Activated CD8-positive, alpha-beta T cell treated with anti-CD3 and anti-CD28 coated beads for 36 hours (primary cell): ENCODE measurements at places on chromosomes 1 and 21. TPM values are rescaled to one million over a fixed set of nuclear protein-coding genes. Genes with fewer than 3 reads are reported as not detected.
A peak's percentile ranks its signal among the peaks of the same experiment; 100 is the strongest.

- H3K4me1 ChIP-seq = peaks cover 4% of the 10 kb centered on the region
- H3K4me3 ChIP-seq = no peak overlapping the region
- no peak overlapping the region for H3K27ac ChIP-seq
- H3K36me3 ChIP-seq = no peaks in the 10 kb centered on the region
- no peak for DNase-seq
Observed at GRCh38 chr1:62726011-62726442, 37.8 kb upstream of the DOCK7 start.

DNA sequence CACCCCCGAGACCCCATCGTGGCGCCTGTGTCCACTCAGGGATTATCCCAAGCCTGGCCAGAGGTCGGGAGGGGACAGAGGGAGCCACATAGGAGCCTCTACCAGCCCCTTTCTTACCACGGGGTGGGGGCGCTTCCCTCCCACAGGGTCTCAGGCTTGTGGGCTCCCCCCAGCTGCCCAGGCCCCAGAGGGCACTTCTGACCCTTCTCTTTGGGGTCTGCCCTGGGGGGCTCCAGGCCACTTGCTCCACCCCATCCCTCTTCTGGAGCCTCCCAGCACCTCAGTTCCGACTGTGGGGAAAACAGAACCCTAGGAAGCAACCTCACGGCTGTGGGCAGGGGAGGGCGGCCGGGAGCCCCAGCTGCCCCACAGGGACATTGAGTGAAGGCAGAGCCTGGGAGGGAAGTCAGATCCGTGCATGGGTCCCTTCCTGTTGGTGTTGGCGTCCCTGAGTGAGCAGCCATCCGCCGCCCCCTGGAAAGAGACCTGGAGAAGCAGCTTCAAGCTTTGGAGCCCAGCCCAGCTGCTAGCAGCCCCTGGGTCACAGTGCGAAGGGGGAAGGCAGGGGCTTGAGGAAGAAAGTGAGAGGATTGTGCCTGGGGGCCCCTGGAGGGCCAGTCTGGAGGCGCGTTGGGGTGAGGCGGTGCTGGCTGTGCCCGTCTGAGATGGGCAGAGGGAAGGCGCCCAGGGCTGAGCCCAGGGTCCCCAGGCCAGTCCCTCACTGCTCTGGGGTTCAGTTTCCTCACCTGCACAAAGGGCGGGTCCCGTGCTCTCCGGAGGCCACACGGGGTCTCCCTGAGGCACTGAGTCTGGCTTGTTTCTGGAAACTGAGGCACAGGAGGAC is 22.1 kb downstream of the RRP1 start:
- no peaks in the 10 kb centered on the region for H3K27me3 ChIP-seq
- no peak overlapping the region for H3K4me3 ChIP-seq
- H3K36me3 ChIP-seq = no peaks in the 10 kb centered on the region
- DNase-seq = no peak

DNA sequence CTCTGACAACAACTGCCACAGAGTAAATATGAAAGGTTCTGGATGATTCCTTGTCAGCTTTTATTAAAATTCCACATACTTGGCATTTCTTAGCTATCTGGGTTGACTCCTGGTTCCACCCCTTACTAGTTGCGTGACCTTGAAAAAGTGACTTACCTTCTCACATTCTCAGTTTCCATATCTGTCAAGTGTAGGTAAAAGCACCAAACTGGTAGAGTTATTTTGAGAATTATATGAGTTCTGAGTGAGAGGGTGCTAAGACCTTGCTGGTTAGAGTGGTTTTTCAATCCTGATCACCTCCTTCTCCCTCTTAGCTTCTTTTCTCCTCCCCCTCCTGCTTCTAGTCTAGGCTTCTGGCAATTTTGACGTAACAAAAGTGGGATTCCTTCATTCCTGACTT is 83.4 kb upstream of the ABCD3 start:
- no peak overlapping the region for H3K27ac ChIP-seq
- peaks cover 8% of the 10 kb centered on the region for H3K27me3 ChIP-seq
- no peak overlapping the region for H3K4me3 ChIP-seq
- no peaks in the 10 kb centered on the region for H3K36me3 ChIP-seq
- no peak for DNase-seq

DNA sequence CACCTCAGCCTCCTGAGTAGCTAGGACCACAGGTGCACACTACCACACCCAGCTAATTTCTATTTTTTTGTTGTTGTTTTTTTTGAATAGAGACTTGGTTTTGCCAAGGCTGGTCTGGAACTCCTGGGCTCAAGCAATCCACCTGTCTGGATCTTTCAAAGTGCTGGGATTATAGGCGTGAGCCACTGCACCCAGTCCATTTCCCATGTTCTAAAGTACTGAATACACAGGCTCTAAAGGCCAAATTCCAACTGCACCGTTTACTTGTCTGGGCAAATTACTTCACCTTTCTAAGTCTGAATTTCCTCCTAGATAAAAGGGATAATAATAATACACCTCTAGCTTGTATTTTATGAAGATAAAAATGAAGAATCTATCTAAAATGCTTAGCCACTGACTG is 39.6 kb downstream of the FRRS1 start:
- no peaks in the 10 kb centered on the region for H3K27me3 ChIP-seq
- no peaks in the 10 kb centered on the region for H3K36me3 ChIP-seq
- DNase-seq = no peak
- H3K27ac ChIP-seq = no peak overlapping the region

GRCh38 chr1:96416701-96417444 is 304.7 kb upstream of the PTBP2 start:
- no peaks in the 10 kb centered on the region for H3K36me3 ChIP-seq
- no peak overlapping the region for H3K27ac ChIP-seq
- no peaks in the 10 kb centered on the region for H3K4me1 ChIP-seq
- H3K4me3 ChIP-seq = no peak overlapping the region
- DNase-seq = no peak
- H3K27me3 ChIP-seq = no peaks in the 10 kb centered on the region

DNA sequence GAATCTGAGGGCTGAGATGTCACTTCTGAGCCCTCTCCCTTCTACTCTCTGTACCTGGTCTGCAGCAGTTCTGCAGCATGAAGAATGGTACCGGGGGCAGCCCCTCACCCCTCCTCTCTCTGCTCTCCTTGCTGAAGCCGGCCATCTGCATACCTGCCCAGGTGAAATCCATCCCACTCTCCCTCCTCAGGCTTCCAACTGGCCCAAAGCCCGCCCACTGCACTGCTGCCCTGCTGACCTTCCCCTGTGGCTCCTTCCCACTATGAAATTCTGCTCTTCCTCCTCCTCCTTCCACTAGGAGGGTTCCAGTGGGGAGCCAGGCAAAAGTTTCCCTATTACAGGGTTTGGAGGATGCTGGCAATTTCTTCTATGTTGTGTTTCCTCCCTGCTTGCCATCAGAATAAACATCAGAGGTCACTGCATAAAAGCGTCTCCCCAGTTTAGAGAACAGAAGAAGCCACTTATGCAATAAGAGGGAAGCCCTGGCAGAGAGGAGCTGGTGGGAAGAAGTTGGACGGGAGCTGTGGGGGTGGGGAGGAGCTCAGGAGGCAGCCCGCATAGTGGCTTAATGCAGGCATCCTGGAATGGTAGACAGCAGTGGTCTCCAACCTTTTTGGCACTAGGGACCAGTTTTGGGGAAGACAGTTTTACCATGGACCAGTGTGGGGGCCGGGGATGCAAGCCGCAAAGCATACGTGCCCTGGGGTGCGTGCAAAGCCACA is 30.3 kb downstream of the TMCO4 start:
- H3K4me3 ChIP-seq = no peak overlapping the region
- no peak overlapping the region for H3K27ac ChIP-seq
- H3K36me3 ChIP-seq = peaks cover 4% of the 10 kb centered on the region
- H3K27me3 ChIP-seq = no peaks in the 10 kb centered on the region

DNA sequence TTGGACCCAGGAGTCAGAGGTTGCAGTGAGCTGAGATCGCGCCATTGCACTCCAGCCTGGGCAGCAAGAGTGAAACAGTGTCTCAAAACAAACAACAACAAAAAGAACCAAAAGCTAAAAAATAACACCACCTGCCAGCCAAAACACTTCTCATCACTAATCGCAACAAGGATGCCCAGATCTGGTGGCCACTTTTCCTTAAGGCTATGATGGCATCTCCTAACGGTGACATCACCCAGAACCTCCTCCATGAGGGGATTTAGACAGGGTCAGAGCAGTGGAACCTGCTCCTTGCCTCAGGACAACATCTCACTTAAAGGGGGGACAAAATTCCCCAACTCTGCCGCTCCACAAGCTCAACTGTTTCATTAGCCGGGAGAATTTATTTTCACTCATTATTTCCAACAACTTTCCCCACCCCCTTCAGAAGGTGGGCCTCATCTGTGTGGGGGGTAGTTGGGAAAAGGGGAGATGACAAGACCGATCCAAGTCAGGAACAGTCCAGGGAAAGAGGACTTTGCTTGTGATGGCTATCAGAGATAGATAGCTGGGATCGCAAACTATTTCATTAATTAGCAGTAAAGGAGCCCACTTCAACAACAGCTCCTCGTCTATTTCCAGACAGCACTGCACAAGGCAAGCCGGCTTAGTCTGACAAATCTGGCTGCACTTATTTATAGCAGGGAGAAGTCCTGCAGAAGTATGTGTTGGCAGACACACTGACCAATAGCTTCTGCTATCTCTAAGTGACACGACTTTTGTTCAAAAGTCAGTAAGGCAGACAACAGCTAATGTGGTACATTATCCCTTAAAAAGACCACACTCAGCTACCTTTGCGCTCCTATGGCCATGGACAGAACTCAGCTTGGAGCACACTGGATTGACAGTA is 2.6 kb downstream of the PABPC4 start:
- H3K4me1 ChIP-seq = peaks cover 42% of the 10 kb centered on the region
- H3K36me3 ChIP-seq = peaks cover 63% of the 10 kb centered on the region
- no peaks in the 10 kb centered on the region for H3K27me3 ChIP-seq

DNA sequence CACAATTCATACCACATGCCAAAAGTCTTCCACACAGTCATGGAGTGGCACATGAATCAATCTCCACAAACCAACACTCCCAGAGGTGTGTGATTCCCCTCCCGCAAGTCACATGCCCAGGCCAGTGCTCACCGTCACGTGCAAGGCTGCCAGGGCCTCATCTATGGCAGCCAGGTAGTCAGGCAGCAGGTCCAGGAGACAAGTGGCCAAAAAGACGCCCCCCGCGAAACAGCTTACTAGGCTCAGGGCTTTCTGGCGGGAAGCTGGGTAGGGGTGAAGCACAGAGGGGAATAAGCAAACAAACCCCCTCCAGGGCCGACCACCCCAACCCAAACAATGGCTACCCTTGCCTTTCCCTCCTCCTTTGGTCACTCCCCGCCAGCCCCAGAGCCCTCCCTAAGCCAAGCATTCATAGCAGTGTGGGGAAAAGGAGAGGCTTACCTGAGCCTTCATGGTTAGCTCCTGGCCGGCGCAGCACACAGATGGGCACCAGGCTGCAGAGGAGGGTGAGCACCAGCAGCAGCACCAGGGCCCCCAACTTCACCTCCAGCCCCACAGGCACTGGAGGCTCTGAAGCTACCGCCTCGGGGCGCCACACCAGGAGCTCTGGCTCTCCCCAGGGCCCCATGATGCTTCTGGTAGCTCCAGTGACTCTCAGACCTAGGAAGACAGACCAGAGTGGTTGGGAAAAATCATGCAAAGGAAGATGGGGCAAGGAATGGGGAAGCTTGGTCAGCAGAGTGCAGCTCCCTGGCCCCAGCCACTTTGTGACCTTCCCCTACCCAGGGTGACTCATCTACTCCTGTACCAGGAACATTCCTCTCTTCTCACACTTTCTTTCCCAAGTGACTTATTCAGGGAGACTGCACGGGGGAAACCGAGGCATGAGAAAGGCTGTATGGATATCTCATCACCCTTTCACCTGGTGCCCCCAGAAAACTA is 978 bp downstream of the SLC39A1 start:
- H3K27ac ChIP-seq = peak overlapping the region; percentile 92
- H3K36me3 ChIP-seq = peaks cover 22% of the 10 kb centered on the region
- peak overlapping the region; percentile 78 for H3K4me3 ChIP-seq
- no peak for DNase-seq
- peaks cover 42% of the 10 kb centered on the region for H3K4me1 ChIP-seq
- H3K27me3 ChIP-seq = no peaks in the 10 kb centered on the region

- peaks cover 9% of the 10 kb centered on the region for H3K36me3 ChIP-seq
- H3K4me1 ChIP-seq = peaks cover 35% of the 10 kb centered on the region
- no peak for DNase-seq
- H3K27ac ChIP-seq = no peak overlapping the region
- no peak overlapping the region for H3K4me3 ChIP-seq
Observed at GRCh38 chr1:244060117-244060516, 9.0 kb downstream of the ZBTB18 start.

- peaks cover 4% of the 10 kb centered on the region for H3K27me3 ChIP-seq
- no peak overlapping the region for H3K27ac ChIP-seq
- no peaks in the 10 kb centered on the region for H3K4me1 ChIP-seq
- DNase-seq = no peak
- no peak overlapping the region for H3K4me3 ChIP-seq
- H3K36me3 ChIP-seq = no peaks in the 10 kb centered on the region
Observed at GRCh38 chr1:224852901-224853568, 76.4 kb upstream of the DNAH14 start.

GRCh38 chr1:176774224-176774623 is 311.2 kb downstream of the PAPPA2 start:
- no peaks in the 10 kb centered on the region for H3K36me3 ChIP-seq
- DNase-seq = no peak
- no peak overlapping the region for H3K4me3 ChIP-seq
- no peak overlapping the region for H3K27ac ChIP-seq

DNA sequence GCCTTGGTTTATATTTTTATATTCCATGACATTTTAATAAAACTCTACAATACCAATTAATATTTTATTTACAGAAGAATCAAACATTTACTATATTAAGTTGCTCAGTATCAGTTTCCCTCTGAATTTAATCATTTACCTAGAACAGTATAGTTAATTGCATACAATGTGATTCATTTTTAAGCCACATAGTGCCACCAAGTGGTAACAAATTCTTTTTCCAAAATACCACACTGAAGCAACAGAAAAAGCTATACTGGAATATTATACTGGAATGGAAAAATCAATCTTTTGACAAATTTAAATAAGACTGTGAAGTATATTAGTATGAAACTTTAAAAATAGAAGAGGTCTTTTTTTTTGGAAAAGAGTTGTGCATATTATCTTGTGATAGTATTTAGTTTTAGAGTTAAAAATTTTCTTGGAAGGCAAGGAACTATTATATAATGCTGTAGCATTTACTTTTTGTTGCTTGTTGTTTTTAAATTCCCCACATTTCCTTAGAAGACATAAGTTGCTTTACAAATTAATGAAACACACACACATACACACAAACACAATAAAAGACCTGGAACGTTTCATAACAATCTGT is 57.3 kb downstream of the ZNF644 start:
- no peaks in the 10 kb centered on the region for H3K27me3 ChIP-seq
- H3K4me1 ChIP-seq = peaks cover 42% of the 10 kb centered on the region
- no peak for DNase-seq
- peaks cover 24% of the 10 kb centered on the region for H3K36me3 ChIP-seq
- H3K4me3 ChIP-seq = no peak overlapping the region

- H3K4me3 ChIP-seq = no peak overlapping the region
- no peaks in the 10 kb centered on the region for H3K36me3 ChIP-seq
- H3K27me3 ChIP-seq = no peaks in the 10 kb centered on the region
- H3K27ac ChIP-seq = no peak overlapping the region
Observed at GRCh38 chr1:167057241-167057688, 32.9 kb downstream of the GPA33 start.

NR0B2 gene
- total RNA-seq = not detected

AADACL3 gene
- total RNA-seq = not detected

B3GALT2 gene
- 0.18 TPM for total RNA-seq

VWA5B1 gene
- total RNA-seq = not detected

KCNK2 gene
- total RNA-seq = not detected

MAN1C1 gene
- 3.7 TPM for total RNA-seq

ZNF683 gene
- total RNA-seq = 0.69 TPM
